ENCODE measurements at places on chromosomes 7 and 10.

DNA sequence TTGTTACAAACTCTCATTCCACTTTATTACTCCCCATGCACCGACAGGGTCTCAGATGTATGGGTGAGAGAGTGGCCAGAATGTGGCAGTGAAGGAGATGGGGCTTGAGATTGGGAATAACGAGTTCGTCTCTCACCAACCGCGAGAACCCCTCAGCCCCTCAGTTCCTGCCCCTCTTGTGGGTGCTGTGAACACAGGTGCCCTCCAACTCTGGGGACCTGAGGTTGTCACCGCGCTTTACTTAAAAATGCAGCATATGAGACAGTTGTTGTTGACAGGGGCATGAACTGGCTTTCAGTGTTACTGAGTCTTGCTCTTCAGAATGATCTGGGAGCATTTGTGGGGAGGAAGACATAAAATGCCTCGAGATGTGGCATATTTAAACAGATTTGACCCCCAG is 290.0 kb downstream of the WDR37 start:
- DNase-seq = no peak

GRCh38 chr10:88851706-88852105 is at the start of gene ANKRD22:
Gene ANKRD22, minus strand, starts transcription at chr10:88851844. Its CDS starts 237 bp downstream, at chr10:88851607.
- peak; percentile 69 for DNase-seq

GRCh38 chr7:5266191-5267028 is 16.3 kb upstream of the SLC29A4 start:
- no peak for DNase-seq

DNA sequence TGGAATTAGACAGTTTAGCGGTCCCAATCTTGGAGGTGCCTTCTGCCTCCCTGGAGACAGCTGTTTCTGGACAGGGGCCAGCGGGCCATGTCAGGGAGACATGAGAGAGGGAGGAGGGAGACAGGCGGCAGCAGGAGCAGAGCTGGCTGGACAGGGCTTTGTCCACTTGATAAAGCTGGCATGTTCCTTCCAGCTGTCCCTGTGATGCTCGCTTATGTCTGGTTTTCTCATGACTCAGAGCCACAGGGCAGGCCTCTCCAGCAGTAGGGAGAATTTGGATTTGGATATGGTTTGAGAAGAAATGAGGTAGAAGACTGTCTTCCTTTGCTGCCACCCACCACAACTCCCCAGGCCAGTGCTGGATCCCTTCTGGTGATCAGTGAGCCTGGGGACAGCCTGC is 51.7 kb upstream of the SORCS3 start:
- DNase-seq = no peak

- DNase-seq = no peak
Observed at GRCh38 chr7:79528421-79528820, 75.0 kb upstream of the MAGI2 start.

- no peak for DNase-seq
Observed at GRCh38 chr7:90188281-90188680, 23.3 kb upstream of the STEAP2 start.

DNA sequence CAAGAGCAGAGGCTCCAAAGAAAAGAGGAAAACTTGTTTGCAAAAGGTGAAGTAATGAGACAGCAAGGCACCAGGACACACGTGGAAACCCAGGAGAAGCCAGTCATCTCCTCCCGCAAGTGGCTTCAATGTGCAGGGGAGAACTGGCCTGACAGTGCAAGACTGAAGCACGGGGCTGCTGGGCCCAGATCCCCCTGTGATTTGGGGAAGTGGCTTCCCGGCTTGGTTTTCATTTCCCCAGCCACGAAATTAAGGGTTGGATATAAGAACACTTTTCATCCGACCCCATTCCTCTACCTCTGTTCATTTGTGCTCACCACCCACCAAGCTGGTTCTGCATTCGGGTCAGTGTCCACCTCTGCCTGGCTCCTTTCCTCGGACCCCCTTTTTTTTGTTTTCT is 306.4 kb downstream of the FGFR2 start:
- no peak for DNase-seq

DNA sequence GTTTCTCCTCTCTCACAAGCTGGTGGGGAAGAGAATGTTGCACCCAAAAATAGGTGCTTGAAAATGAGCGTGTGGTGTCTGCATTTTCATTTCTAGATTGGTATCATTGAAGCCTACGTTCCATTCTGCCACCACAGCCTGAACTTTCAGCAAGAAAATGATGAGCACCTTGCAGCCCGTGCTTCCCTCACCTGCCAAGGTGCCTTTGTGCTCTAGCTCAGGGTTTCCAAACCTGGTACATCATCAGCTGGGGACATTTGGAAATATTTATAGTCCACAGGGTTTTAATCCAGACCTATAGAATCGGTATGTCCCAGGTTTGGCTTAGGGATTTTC is 701.2 kb downstream of the AUTS2 start:
- no peak for DNase-seq

Data from NCI-H526 (cell line).